H7 (cell line): ENCODE measurements at places on chromosomes 4 and X.
A peak's percentile ranks its signal among the peaks of the same experiment; 100 is the strongest.

- no peak for DNase-seq
Measured at GRCh38 chrX:85215946-85216345, 27.6 kb downstream of the SATL1 start.

DNA sequence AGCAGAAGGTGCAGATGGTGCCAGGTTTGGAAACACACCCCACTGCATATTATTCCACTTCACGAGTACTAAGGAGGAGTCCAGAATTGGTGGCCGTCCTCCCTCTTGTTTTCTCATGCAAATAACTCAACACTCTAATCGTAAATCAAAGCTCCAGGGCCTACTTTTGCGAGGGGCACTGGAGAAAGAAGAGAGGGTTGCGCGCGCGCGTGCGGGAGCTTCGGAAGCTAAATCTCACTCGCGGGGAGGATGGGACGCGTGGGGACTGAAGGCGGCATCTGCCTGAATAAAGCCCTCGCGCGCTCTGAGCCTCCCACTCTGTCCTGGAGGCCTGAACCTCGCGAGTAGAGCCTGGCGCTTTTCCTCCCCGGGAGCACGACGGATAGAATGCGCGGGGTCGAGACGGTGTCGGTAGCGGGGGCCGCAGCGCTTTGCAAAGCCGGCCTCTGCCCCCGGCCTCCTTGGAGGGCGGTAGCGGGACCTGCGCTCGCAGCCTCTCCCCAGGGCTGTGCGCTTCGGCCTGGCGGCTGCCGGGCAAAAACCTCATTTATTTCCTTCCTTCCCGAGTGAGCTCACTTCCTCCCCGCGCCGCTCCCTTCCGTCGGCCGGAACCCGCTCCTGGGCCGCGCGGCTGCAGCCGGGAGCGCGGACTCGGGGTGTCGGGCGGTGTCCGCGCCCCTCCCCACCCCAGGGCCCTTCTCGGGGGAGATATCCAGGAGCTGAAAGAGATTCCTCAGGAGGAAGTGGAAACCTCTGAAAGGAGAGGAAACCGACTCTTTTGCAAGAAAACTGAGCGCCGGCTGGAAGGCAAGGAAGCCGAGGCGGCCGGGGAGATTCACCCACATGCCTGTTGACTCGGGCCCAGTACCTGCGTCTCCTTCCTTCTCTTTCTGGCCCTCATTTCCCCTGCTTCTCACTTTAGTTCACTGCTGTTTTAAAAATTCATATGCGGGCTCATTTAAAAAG lies 20.7 kb downstream of the HAND2 start:
- DNase-seq, result peak; percentile 82

DNA sequence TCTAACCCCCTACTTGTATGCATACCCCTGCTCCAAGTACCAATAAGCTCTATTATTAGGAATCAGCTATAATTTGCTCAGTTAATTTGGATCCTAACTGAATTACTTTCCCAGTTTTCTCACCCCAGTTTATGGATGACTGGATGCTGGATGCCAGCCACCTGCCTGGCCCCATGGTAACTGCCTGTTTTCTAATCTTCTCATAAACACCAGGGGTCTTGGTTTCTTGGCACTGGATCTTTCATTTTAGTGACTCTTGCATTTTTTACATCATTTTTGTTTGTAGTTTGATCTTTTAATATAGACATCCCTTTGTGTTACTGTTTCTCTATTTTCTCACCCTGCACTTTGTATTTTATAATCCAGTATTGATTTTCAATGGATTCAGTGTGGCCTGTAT lies 246.8 kb downstream of the ADGRL3 start:
- no peak for DNase-seq

GRCh38 chr4:56655627-56656345 lies 25.3 kb downstream of the HOPX start:
- peak; percentile 73 for DNase-seq

- no peak for DNase-seq
Measured at GRCh38 chr4:87041141-87041540, 106.3 kb downstream of the AFF1 start.

DNA sequence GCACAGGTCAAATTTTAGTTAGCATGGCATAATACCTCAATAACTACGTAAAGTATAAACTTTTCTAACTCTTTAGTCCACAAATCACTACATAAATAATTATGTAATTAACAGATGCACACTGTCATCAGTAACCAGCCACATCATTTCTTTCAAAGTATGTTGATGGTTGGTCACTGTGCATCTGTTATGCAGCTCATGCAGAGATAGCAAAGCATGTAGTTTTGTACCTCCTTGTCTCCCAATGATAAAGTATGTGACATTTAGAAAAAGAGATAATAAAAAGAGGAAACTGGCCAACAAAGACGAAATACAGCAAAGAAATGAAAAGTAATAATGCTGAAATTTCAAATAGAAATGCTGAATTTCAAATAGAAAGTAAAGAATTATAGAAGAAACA lies 2.9 kb downstream of the LAMTOR3 start:
- DNase-seq, result no peak

DNA sequence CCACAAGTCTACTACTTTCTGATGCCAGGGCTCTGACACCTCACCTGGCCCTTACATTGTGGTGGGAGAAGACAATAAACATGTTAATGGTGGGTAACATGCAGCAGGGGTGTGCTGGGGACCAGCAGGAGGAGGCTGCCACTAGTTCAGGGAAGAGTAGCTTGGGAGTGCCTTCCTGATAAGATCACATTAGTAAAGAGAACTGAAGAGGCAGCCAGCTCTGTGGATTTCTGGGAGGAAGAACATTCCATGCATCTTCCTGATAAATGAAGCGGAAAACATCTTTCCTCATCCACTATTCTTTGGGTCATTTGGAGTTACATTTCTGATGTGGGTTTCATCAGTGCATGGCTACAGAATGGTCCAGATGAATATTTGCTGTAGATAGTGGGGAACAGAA lies 9.0 kb downstream of the RNF150 start:
- no peak for DNase-seq

GRCh38 chrX:41781500-41781899 lies 57.5 kb downstream of the GPR82 start:
- DNase-seq, result peak; percentile 29

DNA sequence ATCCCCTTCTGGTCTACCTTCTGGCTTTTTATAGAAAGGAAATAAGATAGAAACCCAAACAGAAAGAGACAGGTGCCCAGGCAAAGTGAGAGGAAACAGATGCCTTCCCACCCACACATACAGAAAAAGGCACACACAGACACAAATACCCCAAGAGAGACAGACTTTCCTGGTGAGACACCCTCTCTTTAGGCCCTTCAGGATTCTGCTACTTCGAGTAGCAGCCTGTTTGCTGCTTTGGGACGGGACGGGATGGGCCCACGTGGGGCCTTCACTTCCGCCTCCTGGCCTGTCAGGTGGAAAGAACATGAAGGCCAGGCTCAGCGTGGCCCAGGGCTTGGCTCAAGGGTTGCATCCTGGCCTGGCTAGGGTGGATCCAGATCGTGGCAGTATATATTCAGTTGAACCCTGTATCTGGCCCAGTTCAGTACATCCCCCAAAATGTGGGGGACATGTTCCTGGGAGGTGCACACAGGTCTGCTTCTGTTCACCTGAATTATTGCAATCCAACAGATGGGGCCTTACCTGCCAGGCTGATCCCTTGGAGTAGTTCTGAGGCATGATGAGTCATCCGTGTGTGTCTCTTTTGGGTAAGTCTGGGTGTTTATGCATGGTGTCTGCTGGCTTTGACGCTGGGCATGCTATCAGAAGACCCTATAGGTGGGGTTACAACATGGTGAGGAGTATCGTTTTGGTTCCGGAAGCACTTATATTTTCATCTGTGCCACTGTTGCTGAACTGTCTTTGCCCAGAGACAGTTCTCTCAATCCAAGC lies 2.4 kb downstream of the ZNF275 start:
- DNase-seq, result no peak

GRCh38 chrX:47817421-47817820 lies 19.3 kb upstream of the ZNF81 start:
- DNase-seq, result no peak

GRCh38 chr4:20493761-20494353 lies 206.4 kb upstream of the PACRGL start:
- no peak for DNase-seq
